Small intestine (tissue), 16 donors: ENCODE measurements at places on chromosomes 5 and 9.
A peak's percentile ranks its signal among the peaks of the same experiment; 100 is the strongest.

- no peaks in the 10 kb centered on the region for H3K4me1 ChIP-seq
- no peak for DNase-seq
- no peak overlapping the region for H3K27ac ChIP-seq
Observed at GRCh38 chr5:2007878-2008501, 125.3 kb upstream of the IRX4 start.

DNA sequence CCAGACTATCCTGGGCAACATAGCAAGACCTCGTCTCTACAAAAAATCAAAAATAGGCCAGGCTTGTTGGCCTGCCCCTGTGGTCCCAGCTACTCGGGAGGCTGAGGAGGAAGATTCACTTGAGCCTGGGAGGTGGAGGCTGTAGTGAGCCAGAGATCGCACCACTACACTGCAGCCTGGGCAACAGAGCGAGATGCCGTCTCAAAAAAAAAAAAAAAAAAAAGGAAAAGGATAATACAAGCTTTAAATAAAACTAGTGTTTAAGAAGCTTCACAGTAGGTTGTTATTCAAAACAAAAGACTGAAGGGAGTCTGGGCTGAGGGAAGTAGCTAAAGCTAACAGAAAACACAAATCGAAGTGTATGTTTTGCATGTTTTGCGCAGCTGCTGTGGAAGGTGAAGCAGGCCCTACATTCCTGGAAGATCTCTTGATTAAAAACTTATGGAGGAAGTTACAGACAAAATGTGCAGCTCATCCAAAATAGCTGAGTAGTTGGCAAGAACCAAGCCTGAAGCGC, 581 bp upstream of the C9orf40 start:
- no peaks in the 10 kb centered on the region for H3K36me3 ChIP-seq
- H3K4me1 ChIP-seq = no peaks in the 10 kb centered on the region
- peak; percentile 42 for DNase-seq
- no peaks in the 10 kb centered on the region for H3K27me3 ChIP-seq
- peak overlapping the region; percentile 81 for H3K4me3 ChIP-seq

- peak within 1 kb of the TSS; percentile 45 for H3K4me3 ChIP-seq
- H3K36me3 ChIP-seq = no peaks in the 10 kb centered on the region
- no peaks in the 10 kb centered on the region for H3K4me1 ChIP-seq
Observed at GRCh38 chr5:83720836-83721537, at the start of gene HAPLN1. TSS of gene HAPLN1 (minus strand) at chr5:83720855. CDS start at chr5:83673523, 47,332 bp downstream.

- DNase-seq = no peak
- no peaks in the 10 kb centered on the region for H3K36me3 ChIP-seq
- no peak overlapping the region for H3K4me3 ChIP-seq
- no peak overlapping the region for H3K27ac ChIP-seq
- H3K4me1 ChIP-seq = no peaks in the 10 kb centered on the region
Observed at GRCh38 chr9:137968235-137968634, 90.7 kb downstream of the CACNA1B start.

DNA sequence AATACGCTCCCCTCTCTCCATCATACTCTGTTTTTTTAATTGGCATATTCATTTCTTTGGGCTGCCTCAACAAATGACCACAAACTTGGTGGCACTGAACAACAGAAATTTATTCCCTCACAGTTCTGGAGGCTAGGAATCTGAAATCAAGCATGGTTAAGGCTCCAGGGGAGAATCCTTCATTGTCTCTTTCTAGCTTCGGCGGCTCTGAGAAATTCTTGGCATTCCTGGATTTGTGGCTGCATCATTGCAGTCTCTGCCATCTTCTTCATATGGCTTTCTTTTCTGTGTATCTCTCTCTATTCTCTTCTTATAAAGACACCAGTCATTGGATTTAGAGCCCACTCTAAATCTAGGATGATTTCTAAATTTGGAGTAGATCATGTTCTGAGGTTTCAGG, 10.9 kb upstream of the SLC24A2 start:
- no peaks in the 10 kb centered on the region for H3K36me3 ChIP-seq
- no peak overlapping the region for H3K27ac ChIP-seq
- H3K4me1 ChIP-seq = no peaks in the 10 kb centered on the region
- no peak overlapping the region for H3K4me3 ChIP-seq

GRCh38 chr5:113614191-113614590, 100.7 kb downstream of the YTHDC2 start:
- no peak overlapping the region for H3K27ac ChIP-seq
- no peak overlapping the region for H3K4me3 ChIP-seq
- no peaks in the 10 kb centered on the region for H3K4me1 ChIP-seq

GRCh38 chr5:95839658-95840057, 17.1 kb upstream of the GLRX start:
- H3K27me3 ChIP-seq = no peaks in the 10 kb centered on the region
- no peaks in the 10 kb centered on the region for H3K36me3 ChIP-seq
- DNase-seq = no peak
- peaks cover 13% of the 10 kb centered on the region for H3K4me1 ChIP-seq

GRCh38 chr9:99112750-99113413, 8.0 kb downstream of the TGFBR1 start:
- no peak for DNase-seq
- H3K4me1 ChIP-seq = peaks cover 27% of the 10 kb centered on the region
- no peak overlapping the region for H3K27ac ChIP-seq

DNA sequence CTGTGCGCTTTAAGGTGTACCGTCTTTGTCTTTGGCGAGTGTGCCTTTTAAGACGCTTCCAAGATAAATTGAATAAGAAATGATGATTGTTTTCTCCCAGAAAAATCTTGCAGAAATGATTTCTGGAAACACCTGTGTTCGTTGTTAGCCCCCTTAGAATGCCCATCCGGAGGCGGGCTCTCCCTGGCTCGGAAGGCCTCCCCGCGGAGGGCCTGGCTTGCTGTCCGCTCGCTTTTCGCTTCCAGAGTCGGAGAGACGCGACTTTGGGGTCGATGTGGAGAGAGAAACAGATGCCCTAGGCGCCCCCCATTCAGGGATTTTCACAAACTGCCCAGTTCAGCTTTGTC, 23.9 kb downstream of the LECT2 start:
- no peaks in the 10 kb centered on the region for H3K36me3 ChIP-seq
- no peak for DNase-seq
- H3K27ac ChIP-seq = no peak overlapping the region
- peaks cover 13% of the 10 kb centered on the region for H3K27me3 ChIP-seq
- no peak overlapping the region for H3K4me3 ChIP-seq

GRCh38 chr9:89314955-89315354, 3.3 kb upstream of the SECISBP2 start:
- peaks cover 2% of the 10 kb centered on the region for H3K4me1 ChIP-seq
- H3K36me3 ChIP-seq = no peaks in the 10 kb centered on the region
- DNase-seq = no peak
- no peaks in the 10 kb centered on the region for H3K27me3 ChIP-seq
- no peak overlapping the region for H3K27ac ChIP-seq
- no peak overlapping the region for H3K4me3 ChIP-seq
